ENCODE measurements at places on chromosomes 13 and 19. TPM values are rescaled to one million over a fixed set of nuclear protein-coding genes. Genes with fewer than 3 reads are reported as not detected.

DNA sequence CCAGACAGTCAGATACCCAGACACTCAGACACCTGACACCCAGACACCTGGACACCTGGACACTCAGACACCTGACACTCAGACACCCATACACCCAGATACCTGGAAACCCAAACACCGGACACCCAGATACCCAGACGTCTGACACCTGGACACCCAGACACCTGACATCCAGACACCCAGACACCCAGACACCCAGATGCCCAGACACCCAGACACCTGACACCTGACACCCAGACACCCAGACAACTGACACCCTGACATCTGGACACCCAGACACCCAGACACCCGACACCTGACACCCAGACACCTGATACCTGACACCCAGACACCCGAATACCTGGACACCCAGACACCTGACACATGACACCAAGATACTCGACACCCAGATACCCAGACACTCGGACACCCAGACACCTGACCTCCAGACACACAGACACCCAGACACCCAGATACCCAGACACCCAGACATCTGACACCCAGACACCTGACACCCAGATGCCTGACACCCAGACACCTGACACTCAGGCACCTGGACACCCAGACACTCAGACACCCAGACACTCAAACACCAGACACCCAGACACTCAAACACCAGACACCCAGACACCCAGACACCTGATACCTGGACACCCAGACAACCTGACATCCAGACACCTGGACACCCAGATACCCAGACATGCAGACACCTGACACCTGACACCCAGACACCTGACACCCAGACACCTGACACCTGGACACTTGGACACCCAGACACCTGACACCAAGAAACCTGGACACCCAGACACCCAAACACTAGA lies 19.1 kb downstream of the C19orf12 start:
- no peak for DNase-seq

DNA sequence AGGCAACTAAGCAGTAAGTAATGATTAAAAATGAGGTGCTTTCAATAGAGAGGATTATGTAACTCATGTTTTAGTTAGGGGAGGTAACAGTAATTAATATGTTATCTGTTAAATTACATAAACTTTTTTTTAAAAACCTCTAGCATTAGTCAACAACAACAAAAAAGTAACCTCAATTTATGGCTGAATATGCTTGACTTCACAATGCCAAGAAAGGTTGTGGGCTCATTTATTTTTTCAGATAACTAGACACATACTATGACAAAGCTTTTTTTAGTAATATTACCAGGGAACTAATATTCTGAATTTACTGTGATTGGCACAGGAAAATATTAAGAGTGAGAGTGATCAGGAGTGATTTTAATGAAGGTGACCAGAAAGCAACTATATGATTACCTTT lies 54.9 kb downstream of the KCNRG start:
- no peak for DNase-seq

DNA sequence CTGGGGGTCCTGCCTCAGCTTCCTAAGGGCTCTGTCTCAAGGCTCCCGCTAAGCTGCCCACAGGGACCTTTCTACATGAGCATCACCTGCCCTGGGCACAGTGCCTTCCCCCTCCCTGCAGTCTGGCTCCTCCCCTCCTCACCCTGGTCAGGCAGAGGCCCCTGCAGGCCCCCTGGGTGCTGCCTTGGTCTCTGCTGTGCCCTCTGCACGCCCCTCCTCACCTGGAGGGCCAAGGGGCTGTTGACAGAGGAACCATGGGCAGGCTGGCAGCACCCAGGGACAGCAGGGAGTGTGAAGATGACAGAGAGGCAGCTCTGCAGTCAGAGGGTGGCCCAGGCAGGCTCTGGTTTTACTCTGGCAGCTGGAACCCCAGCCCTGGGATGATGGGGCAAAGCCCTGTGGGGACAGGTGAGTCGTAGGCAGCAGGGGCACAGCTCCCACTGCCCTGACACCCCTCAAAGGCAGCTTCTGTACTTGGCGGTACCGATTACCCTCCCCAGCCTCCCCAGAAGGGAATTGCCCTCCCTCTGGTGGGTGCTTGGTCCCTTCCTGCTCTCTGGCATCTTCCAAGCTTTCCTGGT lies 43.1 kb downstream of the SUGP2 start:
- no peak for DNase-seq

- DNase-seq, result no peak
Measured at GRCh38 chr13:47472516-47472915, 528.6 kb downstream of the SUCLA2 start.

- no peak for DNase-seq
Measured at GRCh38 chr13:81760316-81760715, 1419.4 kb upstream of the SPRY2 start.

- no peak for DNase-seq
Measured at GRCh38 chr19:34824686-34825085, 51.7 kb upstream of the ZNF599 start.

DNA sequence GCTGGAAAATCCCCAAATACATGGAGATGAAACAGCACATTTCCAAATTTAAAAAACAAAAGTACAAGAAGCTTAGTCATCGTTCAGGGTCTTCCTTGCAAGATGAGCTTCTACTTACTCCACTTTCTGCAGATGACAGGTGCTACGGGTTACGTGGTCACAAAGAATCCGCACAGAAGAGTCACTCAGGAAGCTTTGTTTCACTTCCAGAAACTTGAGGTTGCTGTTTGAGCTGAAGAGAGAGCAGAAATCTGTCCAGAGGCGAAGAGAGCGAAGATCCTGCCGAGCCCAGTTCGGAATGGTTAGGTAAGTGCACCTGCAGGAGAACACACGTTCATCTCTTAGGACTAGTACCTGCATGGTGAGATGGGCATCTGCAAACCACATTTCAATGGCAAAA lies 9.4 kb downstream of the NLRP7 start:
- DNase-seq, result no peak

- no peak for DNase-seq
Measured at GRCh38 chr19:45471111-45471930, 3.5 kb downstream of the FOSB start.

GRCh38 chr19:45150751-45151281 lies 10.0 kb downstream of the NKPD1 start:
- peak; percentile 64 for DNase-seq

- DNase-seq, result no peak
Measured at GRCh38 chr13:59700281-59700680, 463.4 kb downstream of the DIAPH3 start.

The TMC4 gene
- not detected for total RNA-seq

The FUT3 gene
- total RNA-seq, result not detected

All from Caki2 (cell line).